Caki2 (cell line): ENCODE measurements at places on chromosomes 2 and 18. TPM values are rescaled to one million over a fixed set of nuclear protein-coding genes. Genes with fewer than 3 reads are reported as not detected.
A peak's percentile ranks its signal among the peaks of the same experiment; 100 is the strongest.

DNA sequence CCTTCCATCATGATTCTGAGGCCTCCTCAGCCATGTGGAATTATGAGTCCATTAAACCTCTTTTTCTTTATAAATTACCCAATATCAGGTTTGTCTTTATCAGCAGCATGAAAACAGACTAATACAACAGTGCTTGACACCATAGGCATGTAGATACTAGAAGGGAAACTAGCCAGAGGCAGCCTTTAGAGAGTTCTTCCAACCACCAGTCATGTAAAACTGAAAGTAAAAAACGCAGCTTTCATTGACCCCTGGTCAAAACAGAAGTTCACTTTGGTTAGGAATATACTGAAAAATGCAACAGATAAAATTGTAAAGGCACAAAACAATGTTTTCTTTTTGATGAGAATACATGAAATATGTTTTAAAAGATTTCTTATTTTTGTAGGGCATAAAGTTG is 122.8 kb upstream of the L3MBTL4 start:
- no peak for DNase-seq

DNA sequence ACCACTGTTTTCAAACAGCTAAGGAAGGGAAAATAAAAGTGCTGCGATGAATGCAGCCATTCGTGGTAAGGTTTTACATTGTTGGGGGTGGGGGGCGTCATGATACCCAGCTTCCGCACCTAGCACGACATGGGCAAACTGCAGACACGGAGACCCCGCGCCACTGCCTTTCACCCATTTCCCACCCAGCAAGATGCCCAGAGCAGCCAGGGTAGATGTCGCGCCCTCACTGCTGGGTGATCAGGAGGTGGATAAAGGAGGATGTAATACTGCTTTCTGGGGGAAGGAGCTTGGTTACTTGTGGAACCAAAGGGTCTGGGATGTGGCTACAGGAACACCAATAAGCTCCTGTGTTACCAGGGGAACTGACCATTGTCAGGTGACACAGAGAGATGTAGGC is 138.4 kb downstream of the ZNF516 start:
- DNase-seq: no peak

DNA sequence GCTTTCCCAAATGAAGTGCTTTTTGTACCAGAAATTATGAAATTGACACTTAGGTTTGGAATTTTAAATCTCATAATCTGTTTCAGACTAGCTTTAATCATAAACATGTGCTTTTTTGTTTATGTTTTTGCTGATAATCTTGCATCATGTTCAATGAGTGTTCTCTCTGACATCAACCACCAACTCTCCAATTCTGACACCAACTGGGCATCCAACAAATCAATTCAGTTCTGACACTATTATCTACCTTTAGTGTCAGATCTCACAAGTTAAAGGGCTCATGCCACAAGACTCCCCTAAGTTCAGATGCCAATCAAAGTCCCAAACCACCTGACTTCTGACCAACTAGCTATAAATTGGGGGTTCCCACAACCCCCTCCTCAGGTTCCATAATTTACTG is 19.6 kb downstream of the PELI1 start:
- no peak for DNase-seq

GRCh38 chr18:28363124-28363523 is 186.2 kb upstream of the CDH2 start:
- DNase-seq: no peak

Gene UGT1A3
- total RNA-seq: 0.78 TPM in 1 of 2 replicates, not detected in the other

Gene STEAP3
- 1.4 and 3.4 TPM in 2 replicates for total RNA-seq

DNA sequence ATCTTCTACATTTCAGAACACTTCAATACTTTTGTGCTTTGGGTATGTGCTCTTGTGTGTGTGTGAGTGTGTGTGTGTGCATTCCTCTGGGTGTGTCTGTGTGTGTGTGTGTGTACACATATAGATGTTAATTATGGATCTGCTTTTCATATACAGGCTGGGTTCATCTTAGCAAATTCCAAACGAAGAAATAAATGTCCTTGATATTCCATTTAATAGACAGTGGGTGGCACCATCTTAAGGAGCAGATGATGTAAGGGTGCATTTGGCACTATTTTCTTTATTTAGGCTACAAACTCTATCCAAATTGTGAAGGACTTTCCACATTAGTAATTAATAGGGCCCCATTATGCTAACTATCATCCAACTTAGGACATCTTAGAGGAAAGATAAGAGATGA is 425.8 kb upstream of the POU3F3 start:
- DNase-seq: no peak

- DNase-seq: no peak
Observed at GRCh38 chr2:183123117-183123958, 905 bp upstream of the NUP35 start.

Gene HOXD13
- total RNA-seq: not detected in 2 replicates

Gene SERPINB3
- not detected in 2 replicates for total RNA-seq

DNA sequence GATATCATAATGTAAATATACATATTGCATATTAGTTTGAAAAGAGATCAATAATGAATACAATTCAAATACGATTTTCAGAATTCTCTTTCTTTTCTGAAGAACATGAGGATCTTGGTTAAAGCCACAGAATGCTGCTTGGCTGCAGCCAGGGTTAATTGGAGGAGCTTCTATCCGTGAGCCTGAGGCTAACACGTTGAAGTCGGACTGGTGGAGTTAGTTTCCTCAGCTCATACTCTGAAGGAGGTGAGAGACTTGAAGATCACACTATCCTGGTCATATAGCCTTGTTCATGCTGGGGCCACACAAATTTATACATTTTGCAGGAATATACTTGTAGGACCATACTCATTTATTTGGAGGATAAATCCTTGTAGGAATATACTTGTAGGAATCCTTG is 335.8 kb downstream of the TRIB2 start:
- no peak for DNase-seq

DNA sequence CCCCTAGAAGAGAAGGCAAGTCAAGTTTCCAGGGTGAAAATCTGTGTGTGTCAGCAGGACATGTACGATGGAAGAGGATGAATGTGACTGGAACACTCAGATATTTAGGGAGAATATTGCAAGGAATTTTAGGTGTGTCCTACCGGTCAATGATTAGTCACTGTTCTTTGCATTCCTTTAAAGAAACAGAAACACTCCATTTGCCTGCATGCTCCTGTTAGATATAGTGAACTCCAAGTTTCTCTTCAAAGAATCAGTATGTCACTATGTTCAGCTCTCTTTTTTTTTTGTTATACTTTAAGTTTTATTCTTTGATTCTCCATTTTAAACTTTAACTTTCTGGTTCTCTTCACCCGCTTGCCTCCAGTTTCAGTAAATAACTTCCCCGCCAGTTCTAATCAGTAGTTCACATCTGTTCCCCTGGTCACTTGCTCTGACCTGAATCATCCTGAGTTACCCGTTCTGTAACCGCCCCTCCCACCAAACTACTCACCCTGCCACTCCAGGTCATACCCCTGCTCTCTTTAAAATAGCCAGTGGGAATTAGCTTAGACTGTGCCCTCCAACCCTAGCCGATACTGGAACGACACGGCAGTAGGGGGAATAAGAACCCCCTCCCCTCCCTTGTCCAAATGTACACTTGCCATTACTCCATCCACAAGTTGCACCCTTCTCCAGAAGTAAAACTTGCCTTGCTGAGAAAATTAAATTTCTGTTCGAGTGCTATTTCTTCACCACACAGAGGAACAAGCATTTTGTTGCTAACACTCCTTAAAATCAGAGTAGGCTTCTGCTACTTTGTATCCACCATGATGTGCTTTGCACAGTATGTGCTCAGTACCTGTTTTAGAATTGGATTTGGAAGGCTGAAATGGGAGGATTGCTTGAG is 268.4 kb downstream of the METTL4 start:
- DNase-seq: peak; percentile 76

DNA sequence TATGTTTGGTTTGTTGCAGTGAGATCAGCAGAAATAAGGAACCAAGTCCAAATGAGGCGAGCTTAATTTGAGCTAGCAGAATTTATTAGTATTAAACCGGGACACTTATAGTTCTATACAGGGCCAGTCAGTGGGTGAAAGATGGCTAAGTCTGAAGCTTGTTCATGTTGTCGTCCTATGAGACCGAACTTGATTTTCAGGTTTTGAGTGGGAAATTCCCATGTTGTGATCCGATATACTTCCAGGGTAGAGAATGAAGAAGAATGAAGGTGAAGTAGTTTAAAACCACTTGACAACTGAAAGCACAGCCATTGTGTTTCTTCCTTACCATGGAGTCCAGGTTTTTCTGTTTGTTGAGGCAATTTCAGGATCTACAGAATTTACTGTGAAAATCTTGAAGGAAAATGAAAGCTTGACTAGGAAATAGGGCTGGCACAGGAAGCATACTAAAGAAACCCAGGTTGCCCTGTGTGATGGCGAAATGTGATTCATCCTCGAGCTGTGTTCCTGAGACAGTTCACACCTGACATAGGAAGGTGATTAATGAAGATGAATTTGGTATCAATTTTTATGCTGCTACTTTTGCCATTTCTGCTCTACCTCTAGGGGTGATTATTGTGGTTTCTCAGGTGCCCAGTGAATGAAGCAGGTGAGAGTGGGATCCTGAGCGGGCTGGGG is 37.6 kb upstream of the MGAT5 start:
- no peak for DNase-seq

DNA sequence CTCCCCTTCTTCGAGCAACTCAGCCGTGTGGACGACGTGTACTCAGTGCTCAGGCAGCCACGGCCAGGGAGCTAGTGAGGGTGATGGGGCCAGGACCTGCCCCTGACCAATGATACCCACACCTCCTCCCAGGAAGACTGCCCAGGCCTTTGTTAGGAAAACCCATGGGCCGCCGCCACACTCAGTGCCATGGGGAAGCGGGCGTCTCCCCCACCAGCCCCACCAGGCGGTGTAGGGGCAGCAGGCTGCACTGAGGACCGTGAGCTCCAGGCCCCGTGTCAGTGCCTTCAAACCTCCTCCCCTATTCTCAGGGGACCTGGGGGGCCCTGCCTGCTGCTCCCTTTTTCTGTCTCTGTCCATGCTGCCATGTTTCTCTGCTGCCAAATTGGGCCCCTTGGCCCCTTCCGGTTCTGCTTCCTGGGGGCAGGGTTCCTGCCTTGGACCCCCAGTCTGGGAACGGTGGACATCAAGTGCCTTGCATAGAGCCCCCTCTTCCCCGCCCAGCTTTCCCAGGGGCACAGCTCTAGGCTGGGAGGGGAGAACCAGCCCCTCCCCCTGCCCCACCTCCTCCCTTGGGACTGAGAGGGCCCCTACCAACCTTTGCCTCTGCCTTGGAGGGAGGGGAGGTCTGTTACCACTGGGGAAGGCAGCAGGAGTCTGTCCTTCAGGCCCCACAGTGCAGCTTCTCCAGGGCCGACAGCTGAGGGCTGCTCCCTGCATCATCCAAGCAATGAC is 4.8 kb downstream of the CTDSP1 start:
- DNase-seq: no peak

Gene C2orf80
- total RNA-seq: not detected in 2 replicates

DNA sequence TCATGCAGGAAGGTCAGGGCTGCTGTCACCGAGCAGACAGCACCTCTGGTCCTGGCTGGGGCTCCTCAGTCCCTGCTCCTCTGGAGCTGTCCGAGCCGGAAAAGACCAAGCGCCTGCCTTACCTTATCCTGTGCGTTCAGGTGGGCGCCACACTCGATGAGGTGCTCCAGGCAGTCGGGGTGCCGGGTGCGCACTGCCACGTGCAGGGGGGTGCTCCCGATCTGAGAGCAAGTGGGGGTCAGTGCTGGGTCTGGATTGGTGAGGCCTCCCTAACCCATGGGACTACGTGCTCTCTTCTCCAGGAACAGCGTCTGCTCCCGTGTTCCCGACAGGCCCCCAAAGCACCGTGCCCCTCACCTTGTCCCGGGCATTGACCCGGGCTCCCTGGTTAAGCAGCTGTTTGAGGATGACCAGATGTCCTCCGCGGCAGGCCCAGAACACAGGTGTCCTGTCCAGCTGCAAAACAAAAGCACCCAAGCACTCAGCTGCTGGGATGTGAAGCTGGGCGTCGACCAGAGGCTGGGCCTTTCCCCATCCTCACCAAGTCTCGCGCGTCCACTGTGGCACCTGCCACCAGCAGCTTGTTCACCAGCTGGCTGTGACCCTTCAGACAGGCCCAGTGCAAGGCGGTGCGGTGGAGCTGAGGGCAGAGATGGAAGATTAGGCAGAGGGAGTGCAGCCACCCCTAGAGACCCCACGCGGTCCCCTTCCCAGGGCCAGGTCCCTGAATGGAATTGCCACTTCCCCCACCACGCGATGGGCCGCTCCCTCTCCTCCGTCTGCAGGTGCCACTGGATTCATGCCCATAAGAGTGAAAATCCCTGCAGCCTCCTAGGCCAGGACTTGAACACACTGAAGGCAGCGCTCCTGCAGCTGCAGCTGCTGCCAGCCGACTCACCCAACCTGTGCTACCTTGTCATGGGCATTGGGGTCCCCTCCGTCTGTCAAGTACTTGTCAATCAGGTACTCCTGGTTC is 3.7 kb downstream of the ANKRD23 start:
- no peak for DNase-seq

Gene KCNK3
- total RNA-seq: 28.4 and 55.4 TPM in 2 replicates

- no peak for DNase-seq
Observed at GRCh38 chr18:75338631-75339030, 88.9 kb downstream of the SMIM21 start.

Gene PSD4
- 27.0 and 53.8 TPM in 2 replicates for total RNA-seq
